ENCODE measurements at places on chromosomes 3 and 15.

- no peaks in the 10 kb centered on the region for H3K27me3 ChIP-seq
- peak; percentile 79 for DNase-seq
- H3K27ac ChIP-seq, result peak overlapping the region; percentile 97
Observed at GRCh38 chr3:119322835-119323722, 28.9 kb downstream of the ARHGAP31 start.

GRCh38 chr3:37905987-37906674 lies 44.5 kb downstream of the CTDSPL start:
- peaks cover 3% of the 10 kb centered on the region for H3K27me3 ChIP-seq
- DNase-seq, result peak; percentile 65
- H3K36me3 ChIP-seq, result peaks cover 2% of the 10 kb centered on the region
- peaks cover 46% of the 10 kb centered on the region for H3K4me1 ChIP-seq
- peak overlapping the region; percentile 75 for H3K27ac ChIP-seq

DNA sequence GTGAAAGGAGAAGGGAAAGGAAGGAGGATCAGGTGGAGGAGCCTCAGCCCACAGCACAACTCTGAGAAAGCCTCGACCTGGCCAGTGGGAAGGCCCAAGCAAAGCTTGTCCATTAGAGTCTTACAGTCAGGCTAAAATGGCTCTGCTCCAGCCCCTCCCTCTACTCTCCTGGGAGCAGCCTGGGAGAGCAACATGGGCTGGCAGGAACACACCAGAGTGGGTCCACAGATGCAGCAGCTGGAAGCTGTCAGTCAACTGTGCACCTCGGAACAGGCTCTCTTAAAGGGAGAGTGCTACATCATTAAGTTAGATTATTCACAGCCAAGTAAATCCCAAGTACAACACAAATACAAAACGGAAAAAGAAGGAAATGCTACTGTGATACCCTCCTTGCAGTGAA lies 98.0 kb upstream of the LIMD1 start:
- no peaks in the 10 kb centered on the region for H3K4me1 ChIP-seq
- H3K36me3 ChIP-seq, result peaks cover 10% of the 10 kb centered on the region

DNA sequence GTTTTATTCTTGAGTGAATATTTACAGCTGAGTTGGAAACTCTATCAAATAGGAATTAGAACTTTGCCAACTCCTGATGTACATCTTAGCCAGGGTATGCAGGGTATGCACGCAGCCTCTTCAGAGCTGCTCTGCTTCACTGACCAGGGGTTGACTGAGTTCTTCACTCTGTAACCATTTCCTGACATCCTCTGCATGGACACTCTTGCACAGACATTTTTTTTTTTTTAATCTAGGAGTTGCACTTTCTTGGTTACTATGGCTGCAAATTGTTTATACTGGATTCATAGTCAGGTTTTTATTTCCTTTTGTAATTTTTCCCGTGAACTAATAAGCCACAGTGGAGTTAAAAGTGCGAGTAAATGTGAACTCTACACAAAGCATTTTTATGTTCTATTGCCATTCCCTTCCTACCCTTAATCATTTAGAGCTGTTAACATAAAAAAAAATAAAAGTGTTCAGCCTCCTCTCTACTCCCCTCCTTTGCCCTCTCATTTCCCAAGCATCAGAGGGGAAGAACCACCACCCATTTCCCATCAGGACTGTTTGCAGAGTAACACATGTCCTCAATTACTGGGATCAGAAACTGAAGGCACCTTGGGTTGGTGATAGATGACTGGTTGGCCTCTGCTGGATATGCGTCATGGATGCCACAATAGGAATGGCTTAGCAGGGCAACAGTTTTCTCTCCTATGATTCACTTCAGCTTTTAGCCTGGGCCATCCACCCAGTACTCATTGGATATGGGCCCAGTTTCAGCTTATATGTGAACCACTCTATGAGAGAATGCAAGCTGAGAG lies 54.0 kb downstream of the DUT start:
- H3K36me3 ChIP-seq, result peaks cover 24% of the 10 kb centered on the region
- peaks cover 15% of the 10 kb centered on the region for H3K27me3 ChIP-seq
- H3K27ac ChIP-seq, result peak overlapping the region; percentile 98
- peak overlapping the region; percentile 80 for H3K4me3 ChIP-seq
- H3K4me1 ChIP-seq, result peaks cover 79% of the 10 kb centered on the region

GRCh38 chr15:74050127-74050526 lies 32.2 kb downstream of the GOLGA6A start:
- H3K36me3 ChIP-seq, result no peaks in the 10 kb centered on the region
- H3K27ac ChIP-seq, result peak overlapping the region; percentile 86
- no peak overlapping the region for H3K4me3 ChIP-seq
- peaks cover 2% of the 10 kb centered on the region for H3K27me3 ChIP-seq

GRCh38 chr3:64870876-64871646 lies 183.3 kb upstream of the ADAMTS9 start:
- no peak for DNase-seq
- no peak overlapping the region for H3K27ac ChIP-seq
- H3K36me3 ChIP-seq, result no peaks in the 10 kb centered on the region
- H3K4me1 ChIP-seq, result no peaks in the 10 kb centered on the region
- no peak overlapping the region for H3K4me3 ChIP-seq

DNA sequence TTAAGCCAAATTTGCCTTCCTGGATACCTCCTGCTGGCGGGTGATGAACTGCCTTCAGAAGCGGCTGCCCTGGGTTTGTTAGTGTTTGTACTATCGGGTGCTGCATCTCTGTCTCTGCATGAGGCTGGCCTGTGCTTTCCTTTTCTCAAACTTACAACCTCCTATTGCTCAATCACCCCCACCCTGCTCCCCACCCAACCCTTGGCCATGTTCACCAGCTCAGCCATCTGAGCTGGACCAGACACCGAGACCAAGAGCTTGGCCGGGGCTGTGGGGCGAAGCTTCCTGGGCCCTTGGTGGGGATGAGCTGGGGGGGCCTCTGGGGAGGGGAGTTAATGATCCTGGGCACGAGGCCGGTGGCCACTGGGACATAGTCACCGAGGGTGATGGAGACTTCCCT lies 16.8 kb upstream of the FBLN2 start:
- H3K27ac ChIP-seq, result no peak overlapping the region
- no peak overlapping the region for H3K4me3 ChIP-seq
- H3K4me1 ChIP-seq, result peaks cover 18% of the 10 kb centered on the region
- H3K36me3 ChIP-seq, result peaks cover 7% of the 10 kb centered on the region

DNA sequence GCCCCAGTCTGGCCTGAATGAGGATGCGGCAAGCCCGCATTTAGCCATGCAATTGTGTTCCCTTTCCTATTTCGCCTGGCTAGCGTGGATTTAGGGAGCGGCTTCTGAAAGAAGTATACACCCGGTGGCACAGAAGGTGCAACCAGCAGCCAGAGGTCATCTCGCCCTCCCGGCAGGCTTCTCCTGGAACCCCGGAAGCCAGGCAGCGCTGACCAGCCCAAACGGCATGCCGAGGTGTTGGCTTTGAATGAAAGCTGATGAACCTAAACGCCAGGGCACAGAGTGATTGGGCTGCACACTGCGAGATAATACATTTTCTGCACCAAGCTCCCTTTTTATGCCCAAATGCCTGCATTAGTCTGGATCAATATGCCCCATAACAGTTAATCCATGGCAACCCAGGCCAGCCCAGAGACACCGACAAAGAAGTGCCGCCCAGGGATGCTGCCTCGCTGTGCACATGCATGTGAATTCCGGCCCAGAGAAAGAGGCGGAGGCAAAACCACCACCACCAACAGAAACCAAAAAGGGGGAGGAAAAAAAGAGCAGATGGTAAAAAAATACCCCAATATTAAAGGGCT lies 1.4 kb downstream of the SRGAP3 start:
- no peak for DNase-seq
- peaks cover 4% of the 10 kb centered on the region for H3K36me3 ChIP-seq
- peak overlapping the region; percentile 87 for H3K4me3 ChIP-seq
- H3K27ac ChIP-seq, result no peak overlapping the region
- H3K4me1 ChIP-seq, result peaks cover 30% of the 10 kb centered on the region
- peaks cover 37% of the 10 kb centered on the region for H3K27me3 ChIP-seq

DNA sequence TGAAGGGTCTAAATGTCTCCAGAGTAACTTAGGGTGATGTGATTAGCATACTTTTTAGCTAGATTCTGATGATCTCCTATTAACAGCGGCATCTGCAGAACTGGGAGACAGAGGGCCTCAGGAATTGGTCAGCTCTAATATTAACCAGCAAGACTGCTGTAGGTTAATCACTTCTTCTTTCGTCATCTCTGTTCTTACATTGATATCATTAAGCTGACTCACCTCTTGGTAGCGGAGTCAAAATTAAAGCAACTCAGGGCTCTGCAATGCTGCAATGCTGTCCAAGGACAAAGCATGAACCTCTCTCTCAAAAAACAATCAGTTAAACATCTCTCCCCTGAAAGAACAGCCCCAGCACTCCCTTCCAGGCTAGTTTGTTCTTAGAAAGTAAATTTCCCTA lies 57.5 kb upstream of the TRA2B start:
- no peaks in the 10 kb centered on the region for H3K36me3 ChIP-seq
- no peak overlapping the region for H3K4me3 ChIP-seq
- peaks cover 30% of the 10 kb centered on the region for H3K27me3 ChIP-seq
- no peak overlapping the region for H3K27ac ChIP-seq
- peaks cover 35% of the 10 kb centered on the region for H3K4me1 ChIP-seq

DNA sequence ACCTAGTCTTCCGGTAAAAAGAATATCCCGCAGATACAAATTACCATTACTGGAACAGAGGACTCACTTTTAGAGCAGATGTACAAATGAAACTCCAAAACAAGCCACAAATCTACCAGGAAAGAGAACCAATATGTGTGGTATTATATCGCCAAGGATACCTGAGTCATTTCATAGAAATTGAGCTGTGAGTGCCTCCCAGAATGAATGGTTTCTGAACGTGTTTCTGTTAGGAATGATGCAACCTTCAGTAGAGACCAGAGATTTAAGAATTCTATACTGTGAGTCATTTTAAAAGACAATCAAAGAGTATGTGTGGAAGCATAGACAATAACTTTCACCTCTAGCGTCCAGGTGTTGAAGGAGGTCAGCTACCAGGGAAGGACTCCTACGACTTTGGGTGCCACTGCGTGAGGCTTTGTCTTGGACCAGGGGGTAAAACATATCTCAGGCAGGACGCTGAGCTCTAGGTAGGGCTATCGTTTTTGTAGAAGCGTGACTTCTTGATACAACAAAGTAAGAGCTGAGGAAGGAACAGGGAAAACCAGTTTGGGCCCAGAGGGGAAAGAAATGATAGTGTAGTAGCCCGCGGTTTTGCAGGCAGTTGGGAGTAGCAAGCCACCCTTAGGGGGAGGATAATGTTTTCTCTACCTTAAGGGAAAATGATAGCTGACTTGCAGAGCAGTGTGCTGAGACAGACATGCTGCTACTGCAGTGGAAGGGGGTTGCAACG lies 210.4 kb downstream of the TP63 start:
- peak; percentile 4 for DNase-seq
- no peak overlapping the region for H3K27ac ChIP-seq
- H3K4me1 ChIP-seq, result no peaks in the 10 kb centered on the region
- H3K36me3 ChIP-seq, result no peaks in the 10 kb centered on the region

DNA sequence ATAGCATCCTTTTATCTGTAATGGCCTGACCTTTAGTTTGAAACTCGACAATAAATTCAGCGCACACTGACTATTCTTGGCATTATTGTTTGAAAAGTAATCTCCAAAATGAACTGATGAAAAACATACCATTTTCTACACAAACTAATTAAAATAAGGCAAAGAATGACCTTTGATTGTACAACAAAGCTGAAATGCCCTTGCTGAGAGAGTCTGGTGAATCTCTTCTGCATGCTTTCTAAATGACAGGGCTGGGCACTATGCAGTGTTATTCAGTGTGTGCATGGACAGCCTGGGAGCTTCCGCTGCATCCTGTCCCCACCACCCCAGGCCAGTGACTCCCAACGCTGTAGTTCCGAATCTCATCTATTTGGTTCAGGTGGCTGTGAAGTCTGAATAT lies 530.8 kb downstream of the FOXP1 start:
- peaks cover 6% of the 10 kb centered on the region for H3K4me1 ChIP-seq
- peak overlapping the region; percentile 58 for H3K27ac ChIP-seq
- no peak for DNase-seq
- peaks cover 55% of the 10 kb centered on the region for H3K36me3 ChIP-seq

DNA sequence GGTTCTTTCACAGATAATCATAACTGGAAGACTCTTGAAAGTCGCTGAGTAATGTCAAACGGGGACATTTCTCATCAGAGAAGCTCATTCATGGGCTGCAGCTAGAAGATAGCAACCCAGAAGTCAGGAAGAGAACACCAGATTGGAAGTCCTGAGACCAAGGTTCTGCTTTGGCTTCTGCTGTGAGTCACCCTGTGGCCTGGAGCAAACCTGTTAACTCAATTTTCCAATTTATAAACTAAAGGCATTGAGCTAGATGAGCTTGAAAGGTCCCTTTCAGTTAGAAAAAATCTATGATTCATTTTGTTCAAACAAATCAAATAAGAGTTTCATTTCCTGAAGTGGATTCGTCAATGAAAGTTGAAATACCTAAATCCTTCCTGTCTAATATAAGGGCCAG lies 402.2 kb downstream of the EPHB1 start:
- H3K27ac ChIP-seq, result no peak overlapping the region
- no peak overlapping the region for H3K4me3 ChIP-seq
- no peaks in the 10 kb centered on the region for H3K36me3 ChIP-seq
- H3K27me3 ChIP-seq, result no peaks in the 10 kb centered on the region
- DNase-seq, result no peak

DNA sequence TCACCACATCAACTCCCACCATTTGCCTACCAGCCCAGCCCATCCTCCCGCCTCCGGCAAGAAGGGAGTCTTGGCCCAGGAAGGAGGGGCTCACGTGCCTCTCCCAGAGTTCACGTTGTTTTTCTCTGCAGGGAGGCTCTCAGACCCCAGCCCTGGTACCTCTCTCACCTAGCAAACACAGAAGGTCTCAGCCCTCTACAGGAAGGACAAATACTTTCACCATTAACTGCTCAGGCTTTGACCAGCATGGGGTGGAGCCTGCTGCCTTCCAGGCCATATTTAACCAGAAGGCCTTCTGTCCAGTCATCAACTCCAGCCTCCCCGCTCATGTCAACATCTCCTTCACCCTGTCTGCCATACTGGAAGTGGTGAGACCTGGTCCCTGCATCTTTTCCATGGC lies 19.0 kb upstream of the HTR3E start:
- DNase-seq, result no peak
- H3K27ac ChIP-seq, result no peak overlapping the region
- no peak overlapping the region for H3K4me3 ChIP-seq
- H3K36me3 ChIP-seq, result no peaks in the 10 kb centered on the region

GRCh38 chr3:64049832-64050231 lies 26.5 kb upstream of the PSMD6 start:
- no peak for DNase-seq
- 0 out of 2 replicates have a peak overlapping the region, but pooled peaks have one; percentile 72 for H3K27ac ChIP-seq
- H3K27me3 ChIP-seq, result no peaks in the 10 kb centered on the region
- H3K36me3 ChIP-seq, result no peaks in the 10 kb centered on the region
- peaks cover 33% of the 10 kb centered on the region for H3K4me1 ChIP-seq
- no peak overlapping the region for H3K4me3 ChIP-seq

GRCh38 chr3:29919571-29919970 lies 638.7 kb downstream of the RBMS3 start:
- H3K4me1 ChIP-seq, result peaks cover 49% of the 10 kb centered on the region
- peaks cover 5% of the 10 kb centered on the region for H3K36me3 ChIP-seq
- DNase-seq, result no peak
- no peak overlapping the region for H3K4me3 ChIP-seq
- no peak overlapping the region for H3K27ac ChIP-seq

GRCh38 chr15:34783431-34783830 lies 11.9 kb downstream of the ACTC1 start:
- H3K36me3 ChIP-seq, result 0 out of 2 replicates have a peak, but pooled peaks cover 4% of the 10 kb centered on the region
- H3K27me3 ChIP-seq, result peaks cover 8% of the 10 kb centered on the region
- H3K4me3 ChIP-seq, result no peak overlapping the region
